ENCODE measurements at places on chromosomes 4 and X.

GRCh38 chr4:168885400-168885799, 124.7 kb downstream of the CBR4 start:
- no peak for DNase-seq

GRCh38 chr4:112714922-112715901, 78.3 kb downstream of the LARP7 start:
- DNase-seq: no peak

DNA sequence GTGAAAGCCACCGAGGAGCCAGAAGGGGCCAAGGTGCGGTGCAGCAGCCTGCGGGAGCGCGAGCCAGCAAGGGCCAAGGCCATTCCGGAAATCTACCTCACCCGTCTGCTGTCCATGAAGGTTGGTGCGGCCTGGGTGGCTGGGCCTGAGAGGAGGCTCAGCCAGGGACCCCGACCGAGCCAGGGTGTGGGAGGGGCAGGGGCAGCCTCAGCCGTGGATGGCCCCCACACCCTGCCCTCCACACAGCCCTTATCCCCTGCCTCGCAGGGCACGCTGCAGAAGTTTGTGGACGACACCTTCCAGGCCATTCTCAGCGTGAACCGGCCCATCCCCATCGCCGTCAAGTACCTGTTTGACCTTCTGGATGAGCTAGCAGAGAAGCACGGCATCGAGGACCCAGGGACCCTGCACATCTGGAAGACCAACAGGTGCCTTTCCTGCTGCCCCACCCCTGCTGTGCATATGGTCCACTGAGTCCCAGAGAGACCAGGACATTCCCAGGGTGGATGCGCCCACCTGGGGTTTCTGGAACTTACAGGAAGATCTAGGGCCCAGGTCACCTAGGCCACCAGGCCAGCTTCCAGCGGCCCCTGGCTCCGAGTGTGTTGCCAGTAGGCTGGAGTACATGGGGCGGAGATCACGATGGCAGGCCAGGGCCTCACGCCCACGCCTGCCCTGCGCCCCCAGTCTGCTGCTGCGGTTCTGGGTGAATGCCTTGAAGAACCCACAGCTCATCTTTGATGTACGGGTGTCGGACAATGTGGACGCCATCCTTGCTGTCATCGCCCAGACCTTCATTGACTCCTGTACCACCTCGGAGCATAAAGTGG, 3.4 kb upstream of the SRPK3 start:
- DNase-seq: no peak

- no peak for DNase-seq
These were observed 27.5 kb upstream of the BBS12 start for GRCh38 chr4:122705009-122705408.

DNA sequence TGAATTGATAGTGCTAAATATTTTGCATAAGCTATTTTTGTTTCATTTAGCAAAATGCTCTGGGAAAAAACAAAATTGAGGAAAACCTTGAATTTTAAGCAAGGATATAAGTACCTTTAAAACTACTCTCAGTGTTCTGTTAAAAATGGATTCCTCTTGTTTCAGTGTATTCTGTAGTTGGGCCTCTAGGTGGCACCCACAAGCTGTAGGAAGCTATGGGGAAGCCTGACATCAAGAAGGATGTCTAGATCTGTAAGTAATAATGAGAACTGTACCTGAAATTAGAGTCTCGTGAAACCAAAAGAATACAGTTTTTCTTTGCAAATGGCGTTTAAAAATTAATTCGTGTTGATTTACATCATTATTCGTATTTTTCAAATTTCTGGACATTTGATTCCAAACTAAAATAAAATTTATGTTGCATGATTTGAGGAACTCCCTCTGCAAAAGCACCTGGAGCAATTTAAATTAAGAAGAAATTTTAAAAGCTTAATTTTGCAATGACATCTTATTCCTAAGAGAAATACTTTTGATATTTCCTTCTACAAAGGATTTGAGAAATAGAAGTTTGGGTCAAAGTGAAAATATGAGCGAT, 51.2 kb downstream of the TMPRSS11E start:
- DNase-seq: peak; percentile 35

GRCh38 chr4:164847016-164847415, 30.0 kb upstream of the APELA start:
- DNase-seq: no peak

DNA sequence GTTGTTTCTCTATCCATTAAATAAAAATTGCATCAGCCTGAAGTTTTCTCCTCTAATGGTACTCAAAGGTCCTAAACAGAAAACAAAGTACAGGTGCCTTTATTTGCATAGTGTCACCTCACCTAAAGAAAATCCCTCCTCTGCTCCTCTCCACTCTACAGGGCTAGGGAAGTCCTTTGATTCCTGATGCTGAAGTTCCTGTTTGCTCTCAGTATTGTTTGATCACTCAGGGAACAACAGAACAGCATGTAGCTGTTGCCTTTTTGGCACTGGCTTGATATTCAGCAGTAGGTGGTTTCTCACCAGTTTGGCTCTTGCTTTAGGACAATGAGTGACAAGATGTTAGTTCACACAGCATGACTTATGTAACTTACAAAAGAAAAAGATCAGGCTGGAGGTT, 156.2 kb upstream of the SLC7A11 start:
- DNase-seq: no peak

DNA sequence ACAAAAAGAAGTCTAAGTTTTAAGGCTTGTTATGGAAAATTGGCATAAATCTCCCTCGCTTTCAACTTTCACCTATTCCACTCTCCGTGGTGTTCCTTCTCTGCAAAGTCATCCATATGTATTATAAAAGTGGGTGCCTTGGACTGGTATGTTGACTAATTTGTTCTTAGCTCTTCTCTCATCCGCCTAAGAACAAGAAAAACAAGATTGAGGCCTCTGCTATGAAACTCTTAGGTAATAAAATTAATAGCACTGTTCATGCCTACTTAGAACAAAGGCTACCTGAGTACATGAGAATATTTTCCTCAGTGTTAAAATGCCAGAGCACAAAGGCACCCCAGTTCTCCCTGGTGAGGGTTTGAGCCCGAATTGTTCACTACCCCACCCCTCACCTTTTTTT, 1.3 kb downstream of the CNGA1 start:
- no peak for DNase-seq

DNA sequence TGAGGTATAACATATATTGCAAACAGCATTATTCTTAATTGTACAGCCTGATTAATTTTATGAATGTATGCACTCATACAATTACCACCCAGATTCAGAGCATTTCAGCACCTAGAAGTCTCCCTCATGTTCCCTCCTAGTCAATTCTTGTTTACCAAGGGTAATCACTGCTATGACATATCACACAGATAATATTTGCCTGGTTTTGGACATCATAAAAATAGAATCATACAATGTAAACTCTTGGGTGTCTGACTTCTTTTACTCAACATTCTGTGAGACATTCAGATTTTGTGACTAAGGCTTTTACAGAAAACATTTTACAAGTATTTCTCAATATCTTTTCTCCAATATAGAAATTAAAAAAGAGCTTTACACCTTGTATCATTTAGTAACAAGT, 66.9 kb downstream of the PTPN13 start:
- no peak for DNase-seq

- DNase-seq: no peak
These were observed 1.1 kb upstream of the STX18 start for GRCh38 chr4:4542774-4543485.

DNA sequence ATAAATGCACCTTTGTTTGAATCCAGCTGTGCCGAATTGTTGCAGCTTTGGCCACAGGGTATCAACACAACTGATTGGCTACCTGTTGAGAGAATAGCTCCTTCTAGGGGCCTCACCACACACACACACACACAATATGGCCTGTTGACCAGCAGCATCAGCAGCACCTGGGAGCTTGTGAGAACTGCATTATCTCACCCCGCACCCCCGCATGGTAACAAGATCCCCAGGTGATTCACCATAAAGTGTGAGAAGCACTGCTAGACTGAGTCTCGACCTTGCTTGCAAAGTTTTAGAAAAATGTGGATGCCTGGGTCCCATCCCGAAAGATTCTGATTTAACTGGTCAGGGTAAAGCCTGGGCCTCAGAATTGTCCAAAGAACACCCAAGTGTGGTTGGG, 176.9 kb upstream of the PRPS2 start:
- no peak for DNase-seq

GRCh38 chrX:141935645-141936044, 32.0 kb downstream of the MAGEC1 start:
- no peak for DNase-seq

DNA sequence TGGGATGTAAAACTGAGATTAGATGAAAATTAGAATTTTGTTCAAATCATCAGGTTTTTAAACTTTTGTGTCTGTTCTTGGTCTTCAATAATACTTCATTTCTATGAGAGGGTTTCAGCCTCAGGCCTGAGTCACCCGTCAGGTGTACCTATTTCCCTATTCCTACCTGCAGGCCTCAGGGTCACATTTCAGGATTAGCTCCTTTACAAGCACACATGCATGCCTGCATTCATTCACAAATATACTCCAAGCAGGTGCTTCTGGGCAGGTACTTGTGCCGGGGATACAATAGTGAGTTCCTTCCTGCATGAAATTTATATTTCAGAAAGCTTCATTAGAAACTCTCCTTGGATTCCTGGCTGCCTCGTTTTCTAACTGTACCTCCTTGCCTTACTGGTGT, 114.9 kb downstream of the SHISA3 start:
- DNase-seq: no peak

DNA sequence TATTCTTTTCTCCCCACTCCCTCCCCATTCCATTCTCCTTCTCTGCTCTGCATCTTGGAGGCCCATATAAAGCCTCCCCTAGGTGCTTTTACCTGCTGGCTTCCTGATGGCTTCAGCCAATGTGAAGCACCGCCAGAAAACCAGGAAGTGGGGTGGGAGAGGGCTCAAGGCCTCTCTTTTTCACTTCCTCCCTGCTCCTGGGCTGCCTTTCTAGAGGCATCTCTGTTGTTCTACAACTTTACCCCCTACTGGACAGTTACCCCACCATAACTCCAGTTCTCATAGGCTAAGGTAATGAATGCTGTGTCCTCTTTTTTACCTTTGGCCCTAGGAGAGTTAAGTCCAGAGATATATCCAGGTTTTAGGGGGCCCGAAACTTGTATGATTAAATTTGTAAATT, 62.4 kb upstream of the PPARGC1A start:
- DNase-seq: no peak

GRCh38 chr4:186806679-186807421, 83.2 kb upstream of the FAT1 start:
- DNase-seq: no peak

DNA sequence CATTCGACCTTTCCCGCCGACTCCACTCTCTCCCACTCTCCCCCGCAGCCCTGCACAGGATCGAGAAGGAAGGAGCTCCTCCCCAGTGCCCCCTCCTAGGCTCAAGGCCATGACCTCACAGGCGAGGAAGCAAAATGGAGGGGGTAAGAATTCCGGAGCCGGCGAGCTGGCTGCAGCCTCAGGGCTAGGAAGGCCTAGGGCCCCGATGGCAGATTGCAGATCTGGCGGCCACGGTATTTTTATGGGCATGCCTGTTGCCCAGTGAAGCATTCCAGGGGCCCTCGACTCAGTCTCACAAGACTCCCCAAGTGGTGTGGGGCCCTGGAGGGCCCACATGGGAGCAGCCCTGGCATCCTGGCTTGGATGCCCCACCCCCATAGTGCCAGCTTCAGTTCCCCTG, 942 bp upstream of the L1CAM start:
- no peak for DNase-seq

- no peak for DNase-seq
These were observed 69.7 kb downstream of the FANCB start for GRCh38 chrX:14802943-14803710.

GRCh38 chrX:133609166-133609565, 193.9 kb upstream of the GPC4 start:
- no peak for DNase-seq

GRCh38 chr4:959338-960139, 13.8 kb downstream of the DGKQ start:
- DNase-seq: no peak

DNA sequence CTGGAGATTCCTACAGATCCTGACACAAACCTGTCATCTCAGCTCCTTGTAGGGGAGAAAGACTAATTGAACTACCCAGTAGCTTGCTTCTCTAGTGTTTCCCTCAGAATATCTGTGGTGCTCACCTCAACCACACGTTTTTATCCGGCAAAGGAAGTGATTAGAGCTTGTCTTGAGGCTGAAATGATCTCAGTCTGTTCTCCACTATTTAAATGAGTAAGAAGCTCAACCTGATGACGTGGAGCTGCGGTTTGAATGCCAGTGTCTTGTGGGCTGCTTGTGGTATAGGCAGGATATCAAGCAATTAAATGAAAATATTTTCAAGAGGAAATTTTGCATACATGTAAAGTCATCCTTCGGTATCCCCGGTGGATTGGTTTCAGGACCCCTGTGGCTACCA, 270.2 kb downstream of the TLL1 start:
- DNase-seq: peak; percentile 3

DNA sequence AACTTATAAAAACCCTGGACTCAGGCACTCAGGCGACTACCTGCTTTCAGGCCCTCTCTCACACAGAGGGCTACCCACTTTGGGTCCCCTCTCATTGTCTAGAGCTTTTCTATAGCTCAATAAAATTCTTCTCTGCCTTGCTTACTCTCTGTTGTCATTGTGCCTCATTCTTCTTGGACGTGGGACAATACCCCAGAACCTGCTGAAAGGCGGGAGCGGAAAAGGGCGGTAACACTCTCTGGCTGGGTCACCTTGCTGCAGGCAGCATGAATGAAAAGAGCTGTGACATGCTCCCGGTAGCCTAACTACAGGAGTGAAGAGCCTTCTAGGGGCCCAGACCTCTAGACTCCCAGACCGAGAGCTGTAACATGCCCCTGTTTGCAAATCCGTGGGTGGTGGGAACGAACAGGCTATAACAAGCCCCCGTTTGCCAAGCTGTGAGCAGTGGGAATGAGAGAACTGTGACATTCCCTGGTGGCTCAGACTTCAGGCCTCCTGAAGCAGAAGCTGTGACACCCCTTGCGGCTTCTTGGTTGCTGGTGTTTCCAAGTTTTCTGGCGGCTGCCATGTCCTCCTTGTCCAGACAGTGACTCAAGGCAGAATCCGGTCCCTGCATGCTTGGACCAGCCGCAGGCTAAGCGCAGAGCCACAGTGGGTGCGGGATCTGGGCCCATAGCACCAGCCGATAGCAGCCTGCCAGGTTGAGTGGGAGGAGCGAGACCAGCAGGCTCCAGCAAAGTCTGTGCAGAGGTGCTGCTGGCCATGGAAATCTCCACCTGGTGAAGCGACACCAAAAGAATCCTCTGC, 684.6 kb downstream of the ARAP2 start:
- no peak for DNase-seq

GRCh38 chrX:120999413-120999812, 13.9 kb upstream of the CT47A1 start:
- DNase-seq: no peak

- DNase-seq: no peak
These were observed 55.3 kb downstream of the EGF start for GRCh38 chr4:109967798-109968520.

DNA sequence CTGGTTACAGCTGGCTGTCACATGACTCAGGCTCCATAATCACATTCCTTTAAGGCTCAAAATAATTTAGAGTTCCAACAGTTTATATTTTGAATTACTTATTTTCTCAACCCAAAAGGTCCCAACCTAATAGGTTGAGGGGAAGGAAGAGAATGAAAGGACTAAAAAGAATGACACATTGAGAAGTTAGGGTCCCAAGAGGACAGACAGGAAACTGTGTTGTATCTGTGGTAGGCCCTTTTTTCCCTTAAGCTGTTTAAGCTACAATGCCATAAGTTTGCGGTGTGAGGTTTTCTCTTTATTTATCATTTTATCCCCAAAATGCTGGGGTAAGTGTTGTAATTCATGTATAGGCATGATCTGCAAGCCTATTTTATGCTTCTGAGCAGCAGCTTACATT, 290.2 kb downstream of the ZNF674 start:
- DNase-seq: no peak

GRCh38 chr4:115315182-115315581, 201.8 kb upstream of the NDST4 start:
- no peak for DNase-seq

All from T follicular helper cell (primary cell).